NCI-H1092 (cell line): ENCODE measurements at places on chromosomes 6 and 20.

GRCh38 chr20:15603506-15603905, 969.7 kb downstream of the KIF16B start:
- no peak for DNase-seq

DNA sequence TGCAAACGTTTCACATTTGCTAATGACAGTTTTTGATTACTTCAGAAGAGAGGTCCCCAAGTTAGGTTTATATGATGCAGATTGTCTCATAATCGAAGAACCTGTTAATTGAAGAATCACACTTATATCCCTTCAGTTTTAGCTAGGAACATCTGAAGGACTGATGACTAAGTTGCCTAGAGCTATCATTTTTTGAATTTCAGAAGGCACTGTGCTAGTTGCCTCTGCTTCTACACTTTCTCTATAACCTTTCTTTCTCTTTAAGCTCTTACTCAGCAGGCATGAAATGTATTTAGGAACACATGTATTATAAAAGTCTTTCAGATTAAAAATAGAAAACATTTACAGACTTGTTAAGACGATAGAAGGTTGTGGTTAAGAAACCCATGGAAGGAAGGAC, 14.4 kb upstream of the GJE1 start:
- DNase-seq, result no peak

DNA sequence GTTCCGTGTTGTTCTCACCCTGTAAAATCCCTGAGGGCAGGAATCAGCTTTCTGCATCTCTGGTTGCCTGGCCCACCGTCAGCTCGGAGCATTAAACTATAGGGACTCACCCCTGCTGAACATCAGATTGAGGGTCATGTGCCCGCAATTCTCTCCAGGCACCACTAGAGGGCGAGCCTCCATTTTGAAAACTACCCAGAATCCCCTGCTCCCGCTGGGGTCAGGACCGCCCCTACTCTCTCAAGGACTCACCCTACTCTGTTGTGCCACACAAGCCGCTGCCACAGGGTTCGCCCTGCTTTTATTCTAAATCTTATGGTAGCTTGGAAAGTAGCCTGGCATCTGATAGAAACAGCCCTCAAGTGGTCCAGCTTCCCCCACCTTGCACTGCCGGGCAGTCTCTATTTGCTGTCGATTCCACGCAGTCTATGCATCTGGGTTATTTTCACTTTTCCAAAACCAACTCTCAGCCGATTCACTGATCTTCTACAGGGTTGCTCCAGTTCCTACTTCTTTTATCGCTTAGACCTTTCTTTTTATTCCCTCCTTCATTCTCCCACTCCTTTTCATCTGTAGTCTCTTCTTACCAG, 244.1 kb upstream of the QKI start:
- DNase-seq, result no peak

GRCh38 chr20:61662226-61662967, 403.3 kb downstream of the TAF4 start:
- no peak for DNase-seq

GRCh38 chr6:7402716-7403115, 13.1 kb downstream of the RIOK1 start:
- DNase-seq, result no peak

GRCh38 chr6:157428427-157429202, 47.6 kb downstream of the ZDHHC14 start:
- DNase-seq, result no peak

- DNase-seq, result no peak
Measured at GRCh38 chr6:85911067-85911466, 268.4 kb upstream of the SYNCRIP start.

GRCh38 chr20:44467289-44467883, 8.3 kb upstream of the TTPAL start:
- no peak for DNase-seq

GRCh38 chr6:18214003-18214402, 50.3 kb downstream of the DEK start:
- DNase-seq, result no peak

GRCh38 chr6:133698272-133698671, 190.6 kb upstream of the TCF21 start:
- DNase-seq, result no peak

DNA sequence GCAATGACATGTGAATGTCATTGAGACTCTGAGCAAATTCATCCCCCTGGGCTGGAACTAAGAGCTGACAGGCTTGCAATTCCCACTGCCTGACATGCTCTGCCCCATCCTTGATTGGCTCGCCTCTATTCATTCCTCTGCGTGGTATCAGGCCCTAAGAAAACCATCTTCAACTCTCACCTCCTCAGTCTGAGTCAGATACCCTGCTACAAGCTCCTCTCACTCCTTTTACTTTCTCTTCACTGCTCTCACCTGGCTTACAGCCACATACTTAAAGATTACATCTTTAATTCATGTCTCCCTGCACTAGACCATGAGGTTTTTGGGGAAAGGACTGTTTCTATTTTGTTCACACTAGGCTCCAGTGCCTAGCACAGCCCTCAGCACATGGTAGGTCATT, 131.6 kb downstream of the KIF6 start:
- no peak for DNase-seq

- no peak for DNase-seq
Measured at GRCh38 chr20:10247440-10247839, 28.8 kb downstream of the SNAP25 start.

- DNase-seq, result no peak
Measured at GRCh38 chr6:150191809-150192208, 49.0 kb downstream of the PPP1R14C start.

- peak; percentile 95 for DNase-seq
Measured at GRCh38 chr20:1118336-1119127, at the start of gene PSMF1. Gene PSMF1, plus strand, starts transcription at chr20:1118602. Its CDS starts 172 bp downstream, at chr20:1118774.

DNA sequence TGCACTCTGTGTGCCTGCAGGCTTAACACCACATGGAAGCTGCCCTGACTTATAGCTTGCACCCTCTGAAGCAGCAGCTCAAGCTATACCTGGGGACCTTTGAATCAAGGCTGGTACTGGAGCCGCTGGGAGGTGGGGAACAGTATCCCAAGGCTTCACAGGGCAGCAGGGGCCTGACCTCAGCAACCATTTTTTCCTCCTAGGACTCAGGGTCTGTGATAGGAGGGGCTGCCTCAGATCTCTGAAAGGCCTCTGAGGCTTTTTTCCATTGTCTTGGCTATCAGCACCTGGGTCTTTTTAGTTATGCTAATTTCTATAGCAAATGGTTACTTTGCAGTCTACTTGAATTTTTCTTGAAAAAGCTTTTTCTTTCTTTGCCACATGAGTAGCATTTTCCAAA, 80.2 kb upstream of the OPRM1 start:
- no peak for DNase-seq

DNA sequence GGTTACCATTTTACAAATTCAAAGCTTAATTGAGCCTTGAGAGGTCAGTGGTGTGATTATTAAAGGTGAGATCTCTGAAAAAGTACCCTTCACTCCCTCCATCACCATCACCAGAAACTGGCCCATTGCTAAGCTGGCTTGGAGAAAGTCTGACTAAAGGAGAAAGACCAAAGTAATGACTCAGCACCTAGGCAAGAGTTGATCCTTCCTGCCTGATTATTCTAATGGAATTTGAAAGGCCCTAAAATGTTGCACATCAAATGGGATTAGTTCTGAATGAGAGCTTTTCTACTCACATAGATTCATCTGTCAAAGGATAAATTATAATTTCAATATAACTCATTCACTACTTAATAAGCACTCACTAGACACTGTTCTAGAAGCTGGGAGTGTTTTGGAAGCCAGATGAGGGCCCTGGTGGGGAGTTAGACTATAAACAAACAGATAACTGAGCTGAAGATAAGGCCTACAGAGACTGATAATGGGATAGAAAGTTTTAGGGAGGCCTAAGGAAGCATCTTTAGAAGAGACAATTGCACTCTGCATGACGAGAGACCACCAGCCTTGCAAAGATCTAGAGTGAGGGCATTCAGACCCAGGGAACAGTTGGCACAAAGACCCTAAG, 366.7 kb downstream of the SYNE1 start:
- no peak for DNase-seq
